ENCODE measurements at places on chromosomes 16 and 17. TPM values are rescaled to one million over a fixed set of nuclear protein-coding genes. Genes with fewer than 3 reads are reported as not detected.

SOX8 gene
- 8.9 TPM for total RNA-seq

- DNase-seq = peak; percentile 30
Observed at GRCh38 chr16:57609541-57610401, 18.7 kb upstream of the ADGRG1 start.

DNA sequence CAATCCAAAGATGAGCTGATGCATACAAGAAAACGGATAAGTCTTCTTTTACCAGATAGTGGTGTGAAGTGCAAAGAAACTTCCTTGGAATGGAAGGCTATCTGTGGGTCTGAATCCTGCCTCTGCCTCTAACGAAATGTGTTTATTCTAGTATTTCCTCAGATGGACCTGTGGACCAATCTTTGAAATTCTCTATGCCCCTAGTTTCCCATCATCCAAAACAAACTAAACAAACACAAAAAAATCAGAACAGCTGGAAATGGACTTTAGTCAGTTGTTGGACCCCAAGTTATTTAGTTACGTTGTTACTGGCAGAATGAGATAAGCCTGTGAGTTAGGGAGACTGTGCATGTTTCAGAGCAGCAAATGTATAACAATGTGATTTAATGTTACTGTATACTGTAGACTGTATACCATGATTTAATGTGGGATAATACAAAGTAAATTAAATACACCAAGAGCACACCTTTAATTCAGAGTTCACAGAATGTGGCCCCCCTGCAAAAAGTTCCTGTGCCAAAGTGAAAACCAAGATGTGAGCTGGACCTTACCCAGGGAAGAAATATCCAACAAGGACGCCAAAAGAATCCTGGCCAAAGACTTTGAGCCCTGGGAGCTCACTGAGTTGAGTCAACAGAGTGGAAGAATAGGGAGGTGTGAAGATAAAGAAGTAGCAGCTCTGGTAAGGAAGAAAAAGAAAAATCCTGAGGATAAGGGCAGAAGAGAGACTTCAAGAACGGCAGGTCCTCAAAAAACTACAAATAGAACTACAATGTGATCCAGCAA, 255.2 kb downstream of the CNTNAP4 start:
- no peak for DNase-seq

- DNase-seq = no peak
Observed at GRCh38 chr16:84302111-84302954, 7.7 kb downstream of the WFDC1 start.

- no peak for DNase-seq
Observed at GRCh38 chr16:84647828-84648594, at the start of gene KLHL36. Gene KLHL36, plus strand, starts transcription at chr16:84648511. Its CDS starts 2,357 bp downstream, at chr16:84650868.

GRCh38 chr17:6365200-6365943, 69.5 kb downstream of the AIPL1 start:
- no peak for DNase-seq

DNA sequence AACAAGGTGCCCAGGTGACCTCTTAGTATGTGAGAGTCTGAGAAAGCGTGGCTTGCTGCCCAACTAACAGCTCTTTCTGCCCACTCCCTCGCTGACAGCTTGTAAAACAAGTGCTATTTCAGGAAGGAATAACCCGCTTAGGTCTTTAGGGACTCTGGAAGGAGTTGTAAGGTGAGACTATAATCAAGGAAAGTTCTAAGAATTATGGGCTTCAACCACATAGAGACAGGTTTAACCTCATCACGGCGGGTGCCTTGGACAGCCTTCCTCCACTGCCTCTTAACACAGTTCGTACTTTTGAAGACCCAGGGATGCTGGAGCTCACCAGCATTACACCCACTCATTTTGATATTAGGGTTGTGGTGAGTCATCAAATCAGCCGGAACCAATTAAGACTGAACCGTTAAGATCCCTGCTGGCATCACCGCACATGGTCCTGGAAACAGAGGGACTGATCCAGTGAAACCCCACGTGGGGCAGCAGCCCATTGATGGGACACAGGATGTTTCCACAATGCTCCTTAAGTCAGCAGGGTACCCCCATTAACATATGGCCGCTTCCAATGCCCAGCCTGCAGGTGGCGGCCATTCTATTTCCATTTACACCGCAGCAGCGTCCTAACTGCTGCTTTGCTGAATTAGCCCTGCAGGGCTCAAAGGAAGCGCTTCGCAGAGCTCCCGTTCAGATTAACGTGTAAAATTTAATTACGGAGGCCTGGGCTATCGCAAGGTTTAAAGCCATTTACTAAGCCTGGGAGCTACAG, 176.6 kb upstream of the SDK2 start:
- DNase-seq = peak; percentile 94

DNA sequence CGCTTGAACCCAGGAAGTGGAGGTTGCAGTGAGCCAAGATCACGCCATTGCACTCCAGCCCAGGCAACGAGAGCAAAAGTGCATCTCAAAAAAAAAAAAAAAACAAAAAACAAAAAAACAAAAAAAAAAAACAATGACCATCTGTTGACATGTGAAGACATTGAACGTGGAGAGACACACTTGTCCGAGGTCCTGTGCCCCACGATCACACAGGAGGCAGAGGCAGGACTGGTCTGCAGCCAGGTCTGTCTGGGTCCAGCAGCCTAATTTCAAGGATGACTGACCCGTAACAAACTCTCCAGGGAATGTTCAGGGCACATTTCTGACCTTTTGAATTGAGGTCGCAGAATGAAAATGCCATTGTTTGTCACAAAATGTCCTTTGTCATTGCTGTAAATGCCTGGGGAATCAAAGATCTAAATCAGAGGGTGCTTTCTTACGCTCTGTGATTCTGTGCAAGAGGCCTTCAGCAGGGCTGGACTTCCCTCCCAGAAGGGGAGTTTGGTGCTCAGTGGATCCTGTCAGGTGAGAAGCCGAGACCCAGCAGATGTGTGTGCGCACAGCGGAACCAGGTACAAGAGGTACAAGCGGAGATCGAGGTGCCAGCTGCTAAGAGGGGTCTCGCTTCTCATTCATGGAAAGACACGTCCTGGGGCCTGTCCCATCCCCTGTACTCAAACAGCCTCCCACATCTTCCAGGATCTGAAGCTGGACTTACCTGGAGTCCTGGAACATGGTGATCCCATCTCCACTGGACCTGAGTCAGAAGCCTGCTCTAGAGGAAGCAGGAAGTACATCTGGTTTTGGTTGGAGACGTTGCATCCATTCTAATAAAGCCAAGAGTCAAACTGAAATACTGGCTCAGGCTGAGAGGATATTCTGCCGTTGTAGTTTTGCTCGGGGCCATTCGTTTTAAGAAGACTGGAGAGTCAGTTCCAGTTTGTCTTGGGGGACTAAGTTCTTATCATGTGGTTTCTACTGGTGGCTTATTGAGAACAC, 95.8 kb downstream of the IRF8 start:
- DNase-seq = no peak

COG8 gene
- total RNA-seq = 55.3 TPM

GRCh38 chr17:48627623-48628521, 1.7 kb upstream of the HOXB9 start:
- peak; percentile 24 for DNase-seq
